T-helper 2 cell (primary cell): ENCODE measurements at places on chromosomes 5 and 9.
A peak's percentile ranks its signal among the peaks of the same experiment; 100 is the strongest.

- DNase-seq = no peak
Observed at GRCh38 chr5:176406436-176407052, 9.8 kb downstream of the CLTB start.

- DNase-seq = peak; percentile 14
Observed at GRCh38 chr9:135087489-135087792, at the start of gene OLFM1. OLFM1 (plus strand) TSS chr9:135087668; CDS start chr9:135087990, 322 bp downstream.

DNA sequence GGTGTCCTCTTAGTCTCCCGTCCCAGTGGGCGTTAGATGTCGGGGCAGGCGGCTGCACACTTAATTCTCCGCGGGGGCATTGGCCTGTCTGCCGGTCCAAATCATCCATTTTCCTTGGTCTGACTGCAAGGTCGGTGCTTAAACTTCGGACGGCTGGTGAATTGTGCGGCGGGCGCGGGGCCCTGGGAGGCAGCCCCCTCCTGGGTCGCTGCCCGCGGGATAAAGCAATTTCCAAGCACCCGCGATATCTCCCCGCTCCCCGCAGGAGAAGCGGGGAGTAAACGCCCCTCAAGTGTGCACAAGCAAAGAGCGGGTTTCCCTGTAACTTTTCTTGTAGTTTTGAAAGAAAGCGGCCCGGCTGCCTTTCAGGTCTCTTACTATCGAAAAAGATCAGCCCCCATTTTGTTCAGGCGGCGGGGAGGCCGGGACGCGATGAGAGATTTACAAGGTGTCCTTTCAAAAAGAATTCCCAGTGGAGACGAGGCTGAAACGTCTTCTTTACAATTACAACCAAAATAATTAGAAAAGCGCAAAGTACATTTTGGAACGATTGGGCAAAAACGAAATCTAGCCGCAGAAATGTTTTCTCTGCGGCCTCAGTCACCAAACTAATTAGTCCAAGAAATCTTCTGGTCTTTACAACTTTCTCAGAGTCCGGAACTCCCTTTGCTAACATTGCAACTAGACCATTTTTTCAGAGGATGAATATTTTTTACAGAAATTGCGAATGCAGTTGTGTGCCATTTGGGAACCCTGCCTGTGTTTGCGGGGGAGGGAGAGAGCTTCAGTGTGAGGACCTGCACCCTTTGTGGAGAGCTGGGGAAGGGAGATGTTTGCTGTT is 1.8 kb downstream of the IRX1 start:
- DNase-seq = no peak

- DNase-seq = no peak
Observed at GRCh38 chr9:127045148-127045547, 77.3 kb downstream of the ANGPTL2 start.

GRCh38 chr5:152978141-152978835 is 512.2 kb upstream of the GRIA1 start:
- DNase-seq = no peak

GRCh38 chr5:137565450-137565849 is 66.3 kb upstream of the SPOCK1 start:
- DNase-seq = no peak

GRCh38 chr9:36729906-36730305 is 157.2 kb downstream of the MELK start:
- DNase-seq = no peak

GRCh38 chr5:138869763-138870500 is 5.2 kb downstream of the LRRTM2 start:
- no peak for DNase-seq

- DNase-seq = no peak
Observed at GRCh38 chr9:120310035-120310434, 269.9 kb downstream of the CDK5RAP2 start.

DNA sequence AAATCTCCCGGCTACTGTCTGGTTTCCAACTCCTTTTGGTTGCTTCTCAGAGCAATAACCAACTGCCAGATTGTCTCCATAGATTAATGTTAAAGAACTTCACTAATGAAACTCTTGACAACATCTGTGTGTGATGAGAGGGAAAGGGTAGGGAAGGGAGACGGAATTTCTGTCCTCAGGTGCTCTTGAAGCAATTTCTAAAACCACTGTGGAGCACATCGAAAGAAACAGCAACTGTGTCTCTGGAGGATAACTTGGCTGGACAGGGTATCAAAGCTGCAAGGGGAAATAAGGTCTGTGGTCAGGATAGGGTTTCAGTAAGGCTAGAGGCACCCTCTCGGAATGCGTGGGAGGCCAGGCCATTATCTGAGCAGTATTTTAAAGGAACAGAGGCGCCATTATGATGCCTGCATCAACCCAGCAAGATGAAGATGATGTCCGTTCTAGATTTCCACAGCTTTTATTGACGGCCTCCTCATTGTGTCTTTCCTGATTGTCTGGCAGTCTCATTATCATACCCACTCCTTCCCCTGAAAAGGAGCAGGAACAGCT is 76.6 kb downstream of the RORB start:
- DNase-seq = no peak

DNA sequence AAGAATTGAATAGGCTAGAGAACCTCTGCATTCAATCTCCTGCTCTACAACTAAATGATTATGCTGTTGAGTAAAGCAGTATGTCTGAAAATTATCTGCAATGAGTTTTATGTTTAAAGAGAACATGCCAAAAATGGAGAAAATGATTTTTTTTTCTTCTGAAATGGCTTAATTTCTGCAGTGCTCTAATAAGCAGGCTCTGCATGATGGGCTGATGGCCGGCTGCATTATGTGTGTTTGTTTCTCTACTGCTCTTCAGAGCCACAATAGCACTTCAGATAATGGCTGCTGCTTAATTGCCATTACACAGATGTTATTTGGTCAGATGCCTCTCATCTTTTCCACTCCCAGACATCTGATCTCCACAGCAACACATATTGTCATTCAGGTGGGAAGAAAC is 286.4 kb upstream of the DMAC1 start:
- no peak for DNase-seq

DNA sequence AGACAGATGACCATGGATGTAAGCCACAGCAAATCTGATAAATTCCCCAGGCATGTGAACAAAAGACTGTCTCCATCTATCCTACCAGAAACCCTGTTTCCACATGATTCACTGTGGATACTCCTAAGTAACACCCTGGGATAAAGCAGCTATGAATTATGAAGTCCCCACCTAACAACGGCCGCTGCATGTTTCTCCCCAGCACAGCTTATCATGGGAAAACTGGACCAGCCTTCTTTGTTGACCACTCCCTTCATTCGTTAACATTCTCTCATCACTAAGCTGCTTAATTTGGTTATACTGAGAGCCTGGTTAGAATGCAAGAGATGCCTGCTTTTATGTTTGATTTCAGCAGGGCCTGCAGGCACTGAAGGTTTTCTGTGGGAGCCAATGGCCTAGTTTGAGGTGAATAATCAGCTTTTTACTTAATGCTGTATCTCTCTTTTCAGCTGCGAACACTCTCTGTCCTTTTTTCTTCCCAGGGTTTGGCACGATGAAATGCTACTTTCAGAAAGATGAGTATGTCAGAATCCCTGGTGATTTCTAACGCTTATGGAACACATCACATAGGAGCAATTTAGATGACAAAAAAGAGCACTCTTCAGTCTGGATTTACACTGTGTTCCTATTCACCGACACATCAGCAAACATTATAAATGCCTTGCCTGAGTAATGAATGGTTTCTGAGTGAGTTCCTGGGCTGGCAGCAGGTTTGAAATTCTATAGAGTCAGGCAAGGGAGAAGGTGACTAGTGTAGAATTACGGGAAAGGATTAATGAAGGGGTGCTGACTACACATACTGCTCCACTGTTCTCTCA is 318.4 kb upstream of the ZNF608 start:
- no peak for DNase-seq

GRCh38 chr5:39447059-39447458 is 22.3 kb upstream of the DAB2 start:
- DNase-seq = no peak

GRCh38 chr5:174275959-174276358 is 230.5 kb downstream of the NSG2 start:
- no peak for DNase-seq

GRCh38 chr5:138276402-138277054 is 2.1 kb upstream of the GFRA3 start:
- DNase-seq = no peak

DNA sequence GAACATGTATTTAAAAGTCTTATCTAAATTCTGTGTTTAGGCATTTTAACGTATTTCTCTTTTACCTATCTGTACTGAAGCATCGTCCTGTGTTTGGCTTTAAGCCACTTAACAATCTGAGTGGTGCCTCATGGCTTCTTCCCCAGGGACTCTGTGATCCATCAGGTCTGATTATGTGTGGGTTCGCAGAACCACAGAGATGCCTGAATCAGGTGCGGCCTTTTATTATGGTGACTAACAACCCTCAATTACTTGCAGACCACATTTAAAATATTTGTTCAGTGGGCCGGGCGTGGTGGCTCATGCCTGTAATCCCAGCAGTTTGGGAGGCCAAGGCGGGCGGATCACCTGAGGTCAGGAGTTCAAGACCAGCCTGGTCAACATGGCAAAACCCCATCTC is 39.6 kb upstream of the SAP30L start:
- no peak for DNase-seq
